ENCODE measurements at places on chromosomes 13 and 19.

GRCh38 chr19:31351855-31352195, 2.6 kb upstream of the TSHZ3 start:
- DNase-seq: no peak

DNA sequence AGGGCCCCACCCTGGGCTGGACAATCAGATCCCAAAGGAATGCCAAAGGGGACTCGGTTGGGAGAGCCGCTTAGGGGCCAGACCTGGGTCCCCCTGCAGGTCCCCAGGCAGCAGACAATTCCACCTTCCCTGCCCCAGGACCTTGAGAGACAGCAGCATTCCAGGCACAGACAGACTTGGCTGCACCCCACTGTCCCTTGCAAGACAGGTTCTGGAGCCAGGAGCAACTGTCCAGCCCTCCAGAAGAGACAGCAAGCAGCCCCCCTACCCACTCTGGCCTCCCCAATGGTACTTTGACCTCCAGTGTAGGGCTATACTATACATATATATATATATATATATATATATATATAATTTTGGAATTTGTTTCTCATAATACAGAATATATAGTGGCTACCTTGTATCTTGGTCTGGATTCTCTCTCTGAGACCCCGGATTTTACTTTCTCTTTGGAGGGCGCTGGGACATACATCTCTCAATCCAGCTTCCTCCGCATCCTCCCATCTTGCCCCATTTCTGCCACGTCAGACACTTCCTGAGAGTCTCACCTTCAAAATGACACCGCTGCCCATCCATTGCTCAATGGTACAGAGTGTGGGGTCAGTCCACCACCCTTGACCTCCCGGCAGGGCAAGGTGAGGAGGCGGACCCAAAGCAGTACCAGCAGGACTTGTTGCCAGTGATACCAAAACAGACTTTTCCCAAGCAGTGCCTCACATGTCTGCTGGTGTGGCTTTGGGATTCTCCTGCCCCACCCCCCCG, 12.7 kb downstream of the SMIM24 start:
- DNase-seq: no peak

DNA sequence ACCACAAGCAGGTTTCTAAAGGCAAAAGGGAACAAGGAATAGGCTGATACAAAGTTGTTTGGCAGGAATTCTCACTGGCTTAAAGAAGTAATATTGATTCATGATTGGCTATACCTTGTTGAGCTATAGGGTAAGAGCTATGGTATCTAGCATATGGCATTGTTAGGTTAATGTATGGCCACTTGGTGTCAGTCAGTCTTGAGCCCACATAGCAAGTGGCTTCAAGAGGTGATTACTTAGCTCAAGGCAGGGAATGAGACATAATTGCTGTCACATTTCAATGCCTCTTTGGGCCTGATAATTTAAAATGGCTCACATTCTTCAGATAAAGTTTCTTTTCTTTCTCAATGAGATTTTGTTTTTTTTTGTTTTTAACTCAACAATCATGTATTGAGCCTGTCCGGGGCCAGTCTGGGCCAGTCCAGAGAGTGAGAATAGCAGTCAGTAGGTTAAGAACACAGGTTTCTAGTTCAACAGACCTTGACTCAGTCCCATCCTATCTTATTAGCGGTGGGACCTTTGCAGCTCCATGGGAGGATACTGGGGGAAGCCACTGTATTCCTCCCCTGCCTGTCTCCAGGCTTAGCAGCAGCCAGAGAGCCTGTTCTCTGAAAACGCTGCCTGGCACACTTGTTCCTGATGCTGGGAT, 45.8 kb upstream of the RCBTB2 start:
- DNase-seq: no peak

- no peak for DNase-seq
Measured at GRCh38 chr13:77896977-77897376, 21.7 kb downstream of the EDNRB start.

- no peak for DNase-seq
Measured at GRCh38 chr13:75946536-75947284, 310.6 kb downstream of the LMO7 start.

DNA sequence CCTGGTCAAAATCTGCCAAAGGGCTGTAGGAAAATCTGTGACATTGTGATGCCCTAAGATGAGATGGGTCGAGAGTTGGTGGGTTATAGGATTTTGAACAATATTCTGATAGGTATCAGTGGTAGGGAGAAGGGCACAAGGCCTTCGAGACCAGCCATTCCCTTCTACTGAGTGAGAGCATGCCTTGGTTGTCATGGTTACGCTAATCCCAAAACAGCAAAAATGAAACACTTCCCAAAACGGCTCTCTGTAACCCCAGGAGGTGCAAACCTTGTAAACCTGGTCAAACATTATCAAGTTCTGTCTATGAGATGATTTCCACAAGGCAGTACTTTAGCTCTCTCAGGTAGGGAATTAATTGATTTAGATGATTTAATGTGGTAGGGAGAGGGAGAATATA, 158.7 kb upstream of the RNF113B start:
- no peak for DNase-seq

GRCh38 chr13:74794147-74794546, 659.9 kb upstream of the KLF12 start:
- no peak for DNase-seq

DNA sequence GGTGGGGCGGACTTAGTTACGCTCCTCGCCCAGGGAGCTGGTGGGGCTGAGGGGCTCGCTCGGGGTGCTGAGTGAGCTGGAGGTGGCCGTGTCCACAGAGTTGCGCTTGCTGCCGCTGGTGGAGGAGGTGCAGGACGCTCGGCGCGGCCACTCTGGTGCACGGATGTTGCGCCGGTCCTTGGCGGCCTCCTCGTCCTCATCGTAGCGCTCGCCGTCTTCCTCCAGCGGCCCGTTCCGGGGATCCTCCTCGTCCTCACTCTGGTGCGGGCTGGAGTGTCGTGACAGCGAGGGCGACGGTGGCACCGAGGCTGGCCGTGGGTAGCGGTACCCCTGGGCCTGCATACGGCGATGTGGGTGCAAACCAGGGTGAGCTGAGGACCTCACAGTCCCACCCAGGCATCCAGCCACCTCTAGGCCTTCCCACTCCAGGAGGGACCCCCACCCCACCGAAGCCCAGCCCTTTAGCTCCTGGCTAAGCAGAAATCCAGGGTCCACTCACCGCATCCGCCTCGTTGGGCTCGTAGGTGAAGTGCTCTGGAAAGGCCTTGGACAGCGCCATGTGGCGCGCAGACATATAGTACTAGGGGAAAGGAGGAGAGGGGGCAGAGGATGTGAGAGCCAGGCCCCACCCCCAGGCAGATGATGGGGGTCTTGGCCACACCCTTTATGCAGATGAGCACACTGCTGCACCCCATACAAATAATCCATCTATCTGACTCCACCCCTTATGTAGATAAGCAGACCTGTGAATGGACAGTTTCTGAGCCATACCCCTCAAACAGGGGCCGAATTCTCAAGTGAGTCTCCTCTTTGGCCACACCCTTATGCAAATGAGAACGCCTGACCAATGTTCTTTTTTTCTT, 4.4 kb downstream of the FTL start:
- DNase-seq: no peak

DNA sequence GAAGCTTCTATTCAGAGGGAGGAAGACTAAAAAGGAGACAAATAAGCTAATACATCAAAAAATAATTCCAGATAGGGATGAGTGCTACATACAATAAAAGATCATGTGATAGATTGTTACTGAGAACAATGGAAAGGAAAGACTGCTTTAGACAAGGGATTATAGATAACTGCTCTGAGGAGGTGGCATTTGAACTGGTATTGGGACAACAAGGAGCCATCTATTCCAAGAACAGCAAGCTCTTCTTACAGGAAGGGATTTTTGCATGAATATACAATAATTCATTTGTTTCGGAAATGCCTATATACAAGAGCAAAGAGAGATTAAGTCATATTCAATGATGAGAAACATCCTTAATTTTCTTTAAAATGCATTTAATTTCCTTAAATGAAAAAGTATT, 540.5 kb upstream of the KLF12 start:
- DNase-seq: no peak

DNA sequence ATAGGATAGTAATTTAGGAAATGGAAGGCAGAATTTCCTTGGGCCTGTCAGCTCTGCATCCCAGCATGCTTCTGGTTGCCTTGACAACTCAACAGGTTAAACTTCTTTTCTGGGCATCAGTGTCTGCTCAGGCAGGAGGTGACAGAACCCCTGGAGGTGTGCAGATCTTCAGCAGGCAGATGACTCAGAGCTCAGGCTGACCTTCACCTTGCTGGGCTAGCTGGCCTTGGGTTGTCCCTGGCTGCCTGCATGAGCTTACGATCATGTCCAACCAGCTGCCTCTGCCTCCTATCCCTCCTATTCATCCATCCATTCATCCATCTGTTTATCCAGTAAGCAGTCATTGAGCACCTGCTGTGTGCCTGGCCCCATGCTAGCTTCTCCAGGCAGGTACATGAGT, 81.2 kb upstream of the KCTD15 start:
- no peak for DNase-seq

- no peak for DNase-seq
Measured at GRCh38 chr13:48570216-48570828, 37.4 kb upstream of the RCBTB2 start.

- no peak for DNase-seq
Measured at GRCh38 chr13:32257649-32258048, 57.5 kb downstream of the ZAR1L start.

DNA sequence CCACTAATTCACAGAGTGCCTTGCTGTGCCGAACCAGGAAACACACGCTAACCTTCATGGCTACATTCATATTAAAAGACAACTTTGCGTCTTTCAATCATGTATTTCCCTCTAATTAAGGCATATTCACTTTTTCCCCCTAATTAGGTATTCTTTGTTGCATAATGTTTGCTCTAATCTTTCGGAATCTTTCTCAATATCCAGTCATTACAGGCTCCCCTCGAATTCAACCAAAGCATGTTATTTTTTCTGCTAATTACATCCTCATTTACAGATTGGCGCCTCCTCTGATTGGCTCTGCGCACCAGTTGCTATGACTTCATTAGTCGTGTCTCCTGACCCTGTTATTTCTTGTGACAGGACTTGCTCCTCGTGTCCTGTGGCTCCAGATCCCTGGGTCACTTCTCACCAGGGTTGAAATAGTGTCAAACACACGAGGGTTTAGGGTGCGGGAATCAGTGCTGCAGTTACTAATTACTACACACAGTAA, 226.7 kb upstream of the TSHZ3 start:
- no peak for DNase-seq

DNA sequence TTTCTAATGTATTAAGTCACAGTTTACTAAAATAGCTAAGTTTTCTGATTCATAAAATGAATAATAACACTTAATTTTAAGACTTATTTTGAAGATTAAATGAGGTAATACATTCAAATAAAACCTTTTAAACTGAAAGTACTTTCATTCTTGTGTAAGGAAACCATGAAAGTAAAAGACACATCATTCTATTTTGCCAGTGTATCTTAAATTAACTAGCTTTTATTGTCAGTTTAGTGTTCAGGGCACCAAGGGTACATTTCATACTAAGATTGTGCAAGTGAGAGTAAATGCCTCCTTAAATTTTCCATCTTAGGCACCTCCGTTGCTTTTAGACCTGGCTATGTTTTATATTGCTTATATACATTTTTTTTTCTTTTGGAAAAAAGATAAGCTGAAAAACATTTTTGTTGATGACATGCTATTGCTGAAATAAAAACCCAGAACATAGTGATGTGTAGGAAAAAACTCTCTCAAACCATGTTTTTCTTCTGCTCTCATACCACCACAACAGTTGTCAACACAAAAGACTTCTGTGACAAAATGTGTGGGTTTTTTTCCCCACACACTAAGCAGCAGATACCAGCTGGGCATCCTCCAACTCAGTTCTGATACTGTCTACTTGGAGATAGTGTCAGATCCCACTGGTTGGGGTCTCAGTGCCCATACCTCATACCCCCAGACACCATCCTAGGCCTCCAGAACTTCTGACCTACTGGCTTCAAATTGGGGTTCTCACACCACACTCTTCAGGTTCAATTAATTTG, 30.7 kb upstream of the LPAR6 start:
- DNase-seq: no peak

DNA sequence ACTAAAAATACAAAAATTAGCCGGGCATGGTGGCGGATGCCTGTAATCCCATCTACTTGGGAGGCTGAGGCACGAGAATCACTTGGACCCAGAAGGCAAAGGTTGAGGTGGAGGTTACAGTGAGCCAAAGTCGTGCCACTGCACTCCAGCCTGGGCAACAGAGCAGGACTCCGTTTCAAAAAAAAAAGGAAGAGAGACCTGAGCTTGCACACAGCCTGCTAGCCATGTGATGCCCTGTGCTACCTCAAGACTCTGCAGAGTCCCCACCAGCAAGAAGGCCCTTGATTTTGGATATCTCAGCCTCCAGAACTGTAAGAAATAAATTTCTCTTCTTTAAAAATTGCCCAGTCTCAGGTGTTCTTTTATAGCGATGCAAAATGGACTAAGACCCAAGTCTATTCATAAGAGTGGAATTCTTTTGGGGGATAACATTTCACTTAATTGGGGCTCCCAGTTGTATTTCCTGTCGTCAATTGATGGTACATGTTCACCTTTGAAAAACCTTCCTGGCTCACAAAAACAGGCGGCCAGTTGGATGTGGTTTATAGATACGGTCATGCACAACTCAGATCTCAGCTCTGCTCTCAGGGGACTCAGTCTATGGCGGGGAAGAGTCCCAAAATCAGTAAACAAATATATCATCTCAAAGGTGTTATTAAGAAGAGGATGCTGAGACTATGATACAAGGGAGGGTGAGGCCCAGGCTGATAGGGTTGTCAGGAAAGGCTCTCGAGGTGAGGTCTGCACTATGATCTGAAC, 2.4 kb upstream of the CHERP start:
- DNase-seq: no peak

DNA sequence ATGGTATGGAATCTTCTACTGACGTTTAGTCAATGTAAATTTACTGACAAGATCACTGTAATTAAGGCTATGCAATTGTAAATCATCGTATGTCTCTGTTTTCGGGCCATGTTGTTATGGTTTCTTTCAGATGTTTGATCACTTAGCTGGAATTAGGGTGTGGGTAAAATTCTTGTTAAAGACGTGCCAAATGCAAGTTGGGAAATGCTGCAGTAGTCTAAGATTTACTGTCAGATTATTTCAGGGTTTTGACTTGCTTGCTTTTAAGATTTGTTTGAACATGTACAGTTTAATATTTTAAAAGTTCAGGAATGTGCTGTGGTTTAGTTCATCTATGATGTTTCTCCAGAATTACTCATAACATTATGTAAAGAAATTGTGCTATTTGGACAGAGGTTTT, 10.8 kb downstream of the NDFIP2 start:
- no peak for DNase-seq

GRCh38 chr13:71312923-71313322, 554.1 kb downstream of the DACH1 start:
- DNase-seq: no peak

GRCh38 chr13:93244918-93245280, 18.3 kb downstream of the GPC6 start:
- DNase-seq: no peak

- DNase-seq: no peak
Measured at GRCh38 chr13:37106642-37107041, 1.2 kb upstream of the CSNK1A1L start.

DNA sequence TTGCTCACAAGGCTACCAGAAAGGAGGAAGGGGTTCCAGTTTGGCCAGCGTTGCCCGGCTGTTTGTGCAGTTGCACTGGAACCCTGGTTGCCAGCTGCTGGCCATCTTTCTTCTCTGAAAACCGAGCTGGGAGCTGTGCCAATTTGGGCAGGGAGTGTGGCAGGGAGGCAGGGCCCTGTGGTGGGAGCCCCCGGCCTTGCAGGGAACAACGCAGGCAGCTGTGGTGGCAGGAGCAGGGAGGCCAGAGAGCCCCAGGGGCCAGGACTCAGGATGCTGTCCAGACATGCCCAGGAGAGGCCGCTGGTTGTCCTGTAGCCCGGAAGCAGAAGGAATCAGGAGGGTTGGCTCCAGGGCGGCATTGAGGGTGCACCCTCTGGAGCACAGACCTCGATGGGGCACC, 4.8 kb downstream of the KMT5C start:
- no peak for DNase-seq

- DNase-seq: no peak
Measured at GRCh38 chr13:64127192-64127591, 2711.5 kb upstream of the PCDH20 start.
